ENCODE measurements at places on chromosomes 7 and 10.

DNA sequence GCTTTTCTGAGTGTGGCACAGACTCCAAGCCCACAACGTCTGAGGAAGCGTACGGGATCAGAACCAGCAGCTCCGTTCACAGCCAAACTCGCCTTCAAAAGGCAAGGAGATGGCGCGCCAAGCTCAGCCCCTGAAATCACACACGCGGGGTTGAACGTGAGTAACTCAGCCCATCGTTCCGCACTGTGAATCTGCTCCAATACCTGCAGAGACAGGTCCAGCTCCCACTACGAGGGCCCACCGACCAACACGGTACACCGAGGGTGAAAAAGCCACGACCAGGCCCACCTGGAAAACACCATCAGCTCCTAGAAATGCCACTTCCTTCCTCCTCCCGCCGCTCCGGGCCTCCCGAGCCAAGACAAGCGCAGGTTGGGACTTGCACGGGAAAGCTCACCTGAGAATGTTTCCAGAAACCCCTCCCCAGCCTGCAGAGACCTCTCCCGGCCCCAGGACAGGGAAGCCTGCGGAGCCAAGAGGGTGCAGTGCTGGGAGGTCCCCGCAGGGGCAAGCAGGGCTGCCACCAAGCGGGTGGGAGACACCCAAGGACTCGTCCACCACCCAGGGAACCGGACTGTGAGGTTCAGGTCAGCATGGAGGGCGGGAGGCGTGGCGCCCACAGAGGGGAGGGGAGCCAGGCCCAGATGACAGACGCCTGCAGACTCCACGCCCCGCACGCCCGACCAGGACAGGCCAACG is 93.9 kb upstream of the PDGFA start:
- DNase-seq: no peak

DNA sequence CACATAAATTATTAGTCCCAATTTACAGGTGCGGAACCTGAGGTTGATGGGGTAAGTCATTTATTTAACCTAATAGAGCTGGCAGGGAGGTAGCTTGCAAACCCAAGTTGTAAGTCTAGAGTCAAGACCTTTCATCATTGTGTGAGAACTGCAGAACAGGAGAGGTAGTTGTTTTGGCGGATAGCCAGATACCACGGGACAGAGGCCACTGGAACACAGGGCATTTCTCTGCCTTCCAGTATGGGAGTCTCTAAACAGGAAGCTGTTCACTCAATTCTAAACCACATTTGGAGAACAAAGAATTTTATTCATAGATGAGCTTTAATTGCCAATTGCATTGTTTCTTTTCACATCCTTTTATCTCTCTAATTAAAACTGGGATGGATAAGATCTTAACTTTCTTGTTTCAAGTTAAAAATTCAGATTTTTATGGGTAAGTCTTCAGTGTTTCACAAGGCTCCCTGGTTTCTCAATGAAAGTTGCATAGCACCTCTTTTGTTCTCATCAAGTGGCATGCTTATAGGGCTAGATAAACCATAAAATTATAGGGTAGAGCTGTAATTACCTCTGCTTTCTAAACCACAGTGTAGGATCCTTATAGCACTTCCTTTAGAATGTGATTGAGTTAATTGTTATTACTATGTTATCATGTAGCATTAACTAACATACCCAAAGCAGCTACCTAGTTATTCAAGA is 489.0 kb downstream of the GATA3 start:
- DNase-seq: no peak

DNA sequence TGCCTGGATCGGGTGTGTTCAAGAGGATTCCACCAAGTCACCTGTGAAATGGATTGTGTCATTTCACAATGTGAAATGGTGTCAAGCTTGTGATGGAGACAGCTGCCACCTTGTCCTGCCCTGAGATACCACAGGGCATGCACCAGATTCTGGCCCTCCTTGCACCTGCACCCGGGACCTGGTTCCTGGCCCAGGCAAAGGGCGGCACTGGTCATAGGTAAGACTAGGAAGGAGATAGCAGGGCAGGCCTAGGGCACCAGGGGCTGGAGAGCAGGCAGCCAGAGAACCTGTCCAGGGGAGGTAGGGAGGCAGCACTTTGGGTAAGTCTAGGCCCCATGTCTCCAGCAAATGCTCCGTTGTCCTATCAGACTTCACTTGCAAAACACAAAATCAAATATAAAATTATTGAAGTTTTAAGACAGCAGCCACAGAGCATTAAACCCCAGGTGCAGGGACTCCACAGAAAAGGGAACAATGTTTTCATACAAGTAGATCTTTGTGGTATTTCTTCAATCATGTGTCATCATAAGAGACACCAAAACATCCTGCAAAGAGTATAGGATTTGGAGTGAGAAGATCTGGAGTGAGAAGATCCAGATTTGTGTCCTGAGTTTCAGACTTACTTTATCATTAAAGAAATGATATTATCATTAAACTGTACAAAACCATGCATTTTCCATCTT is 22.7 kb upstream of the ZNF800 start:
- no peak for DNase-seq

GRCh38 chr10:107790271-107790670 is 625.8 kb upstream of the SORCS1 start:
- no peak for DNase-seq

- DNase-seq: no peak
Measured at GRCh38 chr7:75723444-75723843, 15.3 kb downstream of the HIP1 start.

GRCh38 chr10:74223755-74224529 is 72.9 kb downstream of the ADK start:
- no peak for DNase-seq

- no peak for DNase-seq
Measured at GRCh38 chr10:84190621-84191020, 3.7 kb upstream of the CDHR1 start.

DNA sequence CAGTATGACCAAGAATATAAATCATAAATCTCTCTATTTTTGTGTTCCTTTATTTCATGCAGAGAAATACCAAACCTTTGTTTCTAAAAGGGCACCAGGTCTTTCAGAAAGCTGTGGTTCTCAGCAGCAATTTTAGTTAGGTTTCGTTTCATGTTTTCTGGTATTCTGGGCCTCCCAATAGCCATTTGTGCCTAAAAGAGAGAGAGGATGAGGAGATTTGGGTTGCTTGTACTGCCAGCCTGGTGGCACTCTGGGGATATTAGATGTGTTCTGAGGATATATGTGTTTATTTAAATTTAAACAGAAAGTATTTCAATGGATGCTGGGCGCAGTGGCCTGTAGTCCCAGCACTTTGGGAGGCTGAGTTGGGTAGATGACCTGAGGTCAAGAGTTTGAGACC is 471.7 kb downstream of the AUTS2 start:
- DNase-seq: no peak

- no peak for DNase-seq
Measured at GRCh38 chr7:27840313-27840712, 100.4 kb downstream of the TAX1BP1 start.

- DNase-seq: no peak
Measured at GRCh38 chr7:118003476-118003875, 130.2 kb upstream of the CTTNBP2 start.

DNA sequence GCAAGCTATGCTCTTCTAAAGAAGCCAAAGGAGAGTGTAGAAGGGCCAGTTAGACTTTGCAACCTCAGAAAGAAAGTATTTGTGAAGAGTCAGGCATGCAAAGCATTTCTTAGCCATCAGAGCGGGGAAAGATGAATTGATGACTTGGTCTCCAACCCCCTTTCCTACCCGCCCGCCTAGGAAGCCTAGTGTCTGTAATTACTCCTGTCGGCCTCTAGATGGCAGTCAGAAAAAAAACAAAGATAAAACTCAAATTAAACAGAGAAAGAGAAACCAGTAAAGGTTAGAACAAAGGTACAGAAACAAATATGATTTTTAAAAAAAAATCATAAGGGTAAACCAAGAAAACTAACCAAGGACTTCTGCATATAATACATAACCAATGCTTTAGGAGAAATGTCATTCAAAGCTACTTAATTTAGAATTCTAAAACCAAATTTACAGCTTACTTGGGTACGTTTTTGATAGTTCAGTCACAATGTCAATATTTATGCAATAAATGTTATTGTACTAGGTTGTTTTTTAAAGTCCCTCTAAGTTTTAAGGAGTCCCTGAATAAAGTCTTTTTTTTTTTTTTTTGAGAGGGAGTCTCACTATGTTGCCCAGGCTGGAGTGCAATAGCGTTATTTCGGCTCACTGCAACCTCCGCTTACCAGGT is 97.6 kb downstream of the LYZL1 start:
- peak; percentile 25 for DNase-seq

DNA sequence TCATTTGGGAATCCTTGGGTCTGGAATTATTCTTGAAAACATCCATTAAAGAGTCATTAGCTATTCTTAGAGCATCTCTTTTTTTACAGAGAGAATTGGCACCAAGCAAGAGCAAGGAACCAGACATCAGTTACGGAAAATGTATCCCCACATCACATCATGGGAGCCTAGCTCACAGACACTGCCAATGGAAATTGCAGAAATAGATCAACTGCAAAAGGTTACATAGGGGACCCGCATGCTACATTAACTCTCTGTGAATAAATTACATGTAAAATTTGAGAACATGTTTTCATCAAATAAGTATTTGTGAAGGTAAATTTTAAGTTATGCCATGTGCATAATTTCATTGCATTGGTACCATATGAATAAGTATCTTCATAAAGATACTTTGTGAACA is 224.8 kb downstream of the ZNF248 start:
- DNase-seq: no peak

- DNase-seq: no peak
Measured at GRCh38 chr7:141563956-141564623, 12.9 kb downstream of the AGK start.

- DNase-seq: peak; percentile 12
Measured at GRCh38 chr7:86645225-86645608, 1.5 kb downstream of the GRM3 start.

GRCh38 chr7:118369987-118370386 is 145.5 kb downstream of the ANKRD7 start:
- DNase-seq: no peak

- no peak for DNase-seq
Measured at GRCh38 chr7:3250725-3251124, 50.3 kb upstream of the SDK1 start.

DNA sequence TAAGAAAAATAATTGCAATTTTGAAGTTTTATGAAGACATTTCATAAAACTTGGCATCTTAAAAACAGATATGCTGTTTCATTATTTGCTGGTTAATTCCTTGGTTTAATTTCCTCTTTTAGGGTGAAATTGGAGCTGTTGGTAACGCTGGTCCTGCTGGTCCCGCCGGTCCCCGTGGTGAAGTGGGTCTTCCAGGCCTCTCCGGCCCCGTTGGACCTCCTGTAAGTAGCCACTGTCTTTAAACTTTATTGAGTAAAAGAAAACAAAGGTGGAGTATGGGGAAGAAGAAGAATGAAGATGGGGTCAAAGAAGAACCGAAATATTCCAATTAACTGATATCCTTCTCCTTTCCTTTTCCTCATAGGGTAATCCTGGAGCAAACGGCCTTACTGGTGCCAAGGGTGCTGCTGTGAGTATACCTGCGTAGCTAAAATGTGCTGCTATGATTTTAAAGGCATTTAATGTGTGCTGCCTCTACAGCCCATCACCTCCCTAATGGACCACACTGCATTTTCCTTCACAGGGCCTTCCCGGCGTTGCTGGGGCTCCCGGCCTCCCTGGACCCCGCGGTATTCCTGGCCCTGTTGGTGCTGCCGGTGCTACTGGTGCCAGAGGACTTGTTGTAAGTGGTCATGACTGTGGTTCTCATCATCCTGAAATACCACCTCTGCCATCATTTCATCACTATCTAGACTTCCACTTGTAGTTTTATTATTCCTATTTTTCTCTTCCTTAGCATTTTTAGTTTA is 14.7 kb downstream of the COL1A2 start:
- no peak for DNase-seq

GRCh38 chr10:5973069-5973468 is 4.3 kb downstream of the IL15RA start:
- no peak for DNase-seq

DNA sequence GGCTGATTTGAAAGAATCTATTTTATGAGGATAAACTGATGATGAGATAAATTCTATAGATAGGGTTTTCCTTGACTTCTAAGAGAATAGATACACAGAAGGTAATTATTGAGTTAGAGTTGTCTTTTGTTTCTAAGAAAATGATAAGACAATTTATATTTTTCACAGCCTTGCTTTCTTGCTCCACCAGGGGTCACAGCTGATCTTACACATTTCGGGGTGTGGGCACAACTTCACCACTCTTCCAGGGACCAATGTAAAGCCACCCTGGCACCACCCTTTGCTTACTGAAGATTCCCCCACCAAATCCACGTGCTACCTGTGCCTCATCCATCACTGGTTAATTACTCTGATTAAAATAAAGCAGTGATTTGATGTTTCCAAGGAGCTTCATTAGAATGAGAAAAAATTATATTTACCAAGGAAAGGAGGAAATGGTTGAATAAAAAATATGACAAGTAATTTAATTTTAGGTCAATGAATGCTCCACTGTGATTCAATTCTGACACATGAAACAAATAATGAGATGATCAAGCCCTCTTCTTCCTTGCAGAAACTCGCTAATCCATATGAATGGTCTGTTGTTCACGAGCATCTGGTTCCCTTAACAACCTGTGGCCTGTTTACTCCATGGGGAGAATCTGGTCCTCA is 177.3 kb upstream of the TNS3 start:
- DNase-seq: no peak

DNA sequence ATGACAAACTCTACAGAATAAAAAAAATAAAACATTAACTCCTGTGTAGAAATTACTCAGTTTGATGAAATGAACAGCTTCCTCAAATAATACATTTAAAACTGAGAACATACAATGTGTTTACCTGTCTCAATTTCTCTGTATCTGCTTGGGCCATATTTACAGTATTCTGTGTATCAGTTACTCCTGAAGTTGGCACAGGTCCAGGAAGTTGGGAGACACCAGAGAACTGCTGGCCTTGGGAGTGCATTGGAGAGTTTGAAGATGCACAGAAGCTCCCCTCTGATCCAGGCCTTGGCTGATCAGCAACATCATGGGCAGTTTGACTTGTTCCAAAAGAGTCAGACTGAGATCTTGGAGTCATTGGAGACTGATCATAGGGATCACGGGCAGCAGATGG is 155.1 kb downstream of the GALNT11 start:
- DNase-seq: no peak

DNA sequence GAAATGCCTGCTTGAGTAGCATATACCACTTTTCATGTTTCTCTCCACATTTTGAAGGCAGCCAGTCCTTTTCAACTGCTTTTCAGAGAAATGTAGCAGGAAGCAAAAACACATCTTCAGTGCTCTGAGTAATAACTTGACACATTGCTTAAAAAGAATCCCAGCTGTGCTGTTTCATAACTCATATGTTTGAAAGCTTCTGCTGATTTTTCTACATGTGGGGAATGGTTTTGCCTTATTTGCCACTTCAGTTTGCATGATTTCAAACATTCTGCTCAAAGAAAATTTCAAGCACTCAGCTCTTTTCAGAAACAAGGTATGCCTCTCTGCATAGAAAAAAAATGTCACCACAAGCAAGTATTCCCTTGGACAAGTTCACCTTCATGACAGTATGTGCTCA is 732.8 kb downstream of the POM121L12 start:
- DNase-seq: no peak

- DNase-seq: no peak
Measured at GRCh38 chr10:86931872-86932271, 25.5 kb downstream of the MMRN2 start.
